ENCODE measurements at places on chromosomes 7 and 10. TPM values are rescaled to one million over a fixed set of nuclear protein-coding genes. Genes with fewer than 3 reads are reported as not detected.

GRCh38 chr7:53229202-53229601, 193.8 kb downstream of the POM121L12 start:
- DNase-seq, result no peak

DNA sequence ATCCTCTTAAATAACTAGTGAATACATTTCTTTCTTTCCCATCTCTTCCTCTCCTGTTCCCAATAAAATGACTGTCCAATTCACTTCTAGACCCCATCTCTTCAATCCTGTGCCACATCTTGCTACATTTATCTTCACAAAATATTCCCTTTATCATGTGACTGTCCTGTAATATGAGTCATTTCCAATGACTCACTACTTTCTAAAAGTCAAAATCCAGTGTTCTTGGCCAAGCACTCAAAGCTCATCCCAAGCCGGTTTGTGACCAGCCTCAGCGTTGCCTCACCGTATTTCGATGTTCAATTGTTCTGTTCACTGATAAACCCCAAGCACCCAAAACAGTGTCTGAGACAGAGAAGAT, 104.7 kb downstream of the PARD3 start:
- no peak for DNase-seq

DNA sequence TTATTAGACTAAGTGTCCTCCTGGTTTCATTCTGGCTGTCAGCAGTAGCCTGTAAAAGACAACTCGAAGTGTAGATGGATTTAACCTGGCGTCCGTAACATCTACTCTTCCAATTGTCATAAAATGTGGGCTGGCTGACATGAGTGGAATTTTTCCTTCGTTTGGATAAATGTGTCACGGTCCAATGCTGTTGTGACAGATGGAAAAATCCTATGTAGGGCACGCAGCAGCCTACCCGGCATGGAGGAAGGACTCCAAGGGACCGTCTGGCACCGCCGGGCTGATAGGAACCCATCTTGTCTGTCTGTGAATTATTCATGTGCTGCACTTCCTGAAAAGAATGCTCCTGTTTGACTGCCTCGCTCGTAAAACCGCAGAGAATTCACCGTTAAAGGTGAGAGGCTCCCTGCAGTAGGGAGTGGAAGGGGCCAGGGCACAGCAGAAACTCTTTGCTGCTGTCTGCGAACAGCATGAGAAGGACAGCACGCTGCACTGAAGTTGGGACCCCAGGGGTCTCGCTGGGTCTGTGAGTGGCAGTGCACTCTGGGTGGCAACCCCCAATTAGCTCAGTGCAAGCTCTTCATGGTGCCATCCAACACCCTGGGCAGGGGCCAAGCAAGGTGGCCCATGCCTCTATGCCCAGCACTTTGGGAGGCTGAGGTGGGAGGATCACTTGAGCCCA, 1.6 kb upstream of the ORAI2 start:
- DNase-seq, result peak; percentile 86

- DNase-seq, result no peak
Measured at GRCh38 chr7:44201813-44202212, 1.0 kb downstream of the YKT6 start.

DNA sequence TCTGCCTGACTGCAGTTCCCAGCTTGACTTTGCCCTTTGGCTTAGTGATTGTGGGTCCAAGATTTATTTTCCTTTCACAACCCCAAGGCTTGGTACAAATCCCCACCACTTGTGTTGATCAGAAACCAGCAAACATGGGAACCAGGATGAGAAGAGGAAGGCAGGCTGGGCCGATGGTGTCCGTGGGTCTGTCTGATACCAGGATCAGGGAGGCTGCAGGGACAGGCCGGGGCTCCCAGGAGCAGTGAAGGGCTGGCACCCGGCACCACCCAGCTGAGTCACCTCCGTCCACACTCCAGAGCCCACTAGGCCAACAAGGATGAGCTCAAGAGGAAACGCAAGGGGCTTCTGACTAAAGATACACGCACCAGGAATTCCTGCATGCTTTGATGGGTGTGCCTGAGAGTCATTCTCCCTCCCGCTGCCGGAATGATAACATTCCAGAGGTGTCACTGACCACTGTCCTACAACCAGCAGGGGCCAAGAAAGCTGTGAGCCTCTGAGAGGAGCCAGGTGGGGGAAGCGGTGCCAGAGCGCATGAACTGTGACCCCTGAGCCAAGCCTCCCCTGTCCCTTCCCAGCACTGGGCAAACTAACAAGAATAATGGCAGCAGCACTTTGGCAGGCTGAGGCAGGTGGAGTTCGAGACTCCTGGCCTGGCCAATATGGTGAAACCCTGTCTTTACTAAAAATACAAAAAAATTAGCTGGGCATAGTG, 29.2 kb upstream of the PROSER2 start:
- peak; percentile 62 for DNase-seq

- DNase-seq, result peak; percentile 65
Measured at GRCh38 chr7:114539575-114539974, 125.0 kb downstream of the FOXP2 start.

DNA sequence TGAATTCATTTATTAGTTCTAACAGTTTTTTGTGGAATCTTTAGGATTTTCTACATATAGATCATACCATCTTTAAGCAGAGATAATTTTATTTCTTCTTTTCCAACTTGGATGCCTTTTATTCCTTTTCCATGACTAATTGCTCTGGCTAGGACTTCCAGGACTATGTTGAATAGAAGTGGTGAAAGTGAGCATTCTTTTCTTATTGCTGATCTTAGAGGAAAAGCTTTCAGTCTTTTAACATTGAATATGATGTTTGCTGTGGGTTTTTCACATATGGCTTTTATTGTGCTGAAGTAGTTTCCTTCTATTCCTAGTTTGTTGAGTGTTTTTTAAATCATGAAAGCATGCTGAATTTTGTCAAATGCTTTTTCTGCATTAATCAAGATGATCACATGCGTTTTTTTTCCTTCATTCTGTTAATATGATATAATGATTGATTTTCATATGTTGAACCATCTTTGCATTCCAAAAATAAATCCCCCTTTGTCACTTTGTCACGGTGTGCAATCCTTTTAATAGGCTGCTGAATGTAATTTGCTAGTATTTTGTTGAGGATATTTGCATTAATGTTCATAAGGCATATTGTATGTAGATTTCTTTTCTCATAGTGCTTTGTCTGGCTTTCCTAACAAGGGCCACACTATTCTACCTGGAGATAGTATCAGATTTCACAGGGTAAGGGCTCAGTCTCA, 92.9 kb downstream of the ZNF467 start:
- DNase-seq, result no peak

- DNase-seq, result no peak
Measured at GRCh38 chr7:125572414-125572813, 642.8 kb upstream of the POT1 start.

DNA sequence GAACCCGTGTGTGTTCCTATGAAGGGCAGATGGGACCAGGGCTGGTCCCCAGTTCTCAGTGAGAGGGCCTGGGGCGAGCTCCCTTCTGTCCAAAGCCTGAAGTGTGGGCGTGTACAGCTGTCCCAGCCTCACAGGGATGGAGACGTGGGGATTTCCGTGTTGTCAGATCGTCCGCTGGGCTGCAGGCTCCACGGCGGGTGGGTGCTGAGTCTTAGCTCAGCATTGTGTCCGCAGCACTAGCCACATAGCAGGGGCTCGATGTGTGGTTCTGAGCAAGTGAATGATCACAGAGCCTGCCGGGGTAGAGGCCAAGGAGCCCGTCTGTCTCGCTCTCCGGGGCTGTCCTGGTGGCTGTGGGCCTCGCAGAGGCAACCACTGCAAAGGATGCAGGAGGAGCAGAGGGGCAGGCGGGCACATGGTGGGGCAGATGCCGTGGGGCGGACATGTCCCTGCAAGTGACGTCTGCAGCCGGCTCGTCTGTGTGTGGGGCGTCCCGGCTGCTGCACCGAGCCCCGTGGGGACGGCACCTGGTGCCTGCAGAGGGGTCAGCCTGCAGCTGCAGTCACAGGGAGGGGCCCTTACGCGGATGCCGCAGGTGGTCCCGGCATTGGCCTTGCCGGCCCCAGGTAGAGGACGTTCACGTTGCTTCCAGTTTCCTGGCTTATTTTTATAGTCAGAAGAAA, 30.9 kb downstream of the FAM20C start:
- no peak for DNase-seq

- DNase-seq, result no peak
Measured at GRCh38 chr7:13986208-13986607, 3.3 kb downstream of the ETV1 start.

The SEMA3E gene
- 5.6 TPM for total RNA-seq

The BICC1 gene
- not detected for total RNA-seq

The MPP7 gene
- 2.2 TPM for total RNA-seq
